ENCODE measurements at places on chromosomes 4 and X.

- no peak for DNase-seq
These were observed 1082.0 kb downstream of the RAPGEF2 start for GRCh38 chr4:160184884-160185283.

DNA sequence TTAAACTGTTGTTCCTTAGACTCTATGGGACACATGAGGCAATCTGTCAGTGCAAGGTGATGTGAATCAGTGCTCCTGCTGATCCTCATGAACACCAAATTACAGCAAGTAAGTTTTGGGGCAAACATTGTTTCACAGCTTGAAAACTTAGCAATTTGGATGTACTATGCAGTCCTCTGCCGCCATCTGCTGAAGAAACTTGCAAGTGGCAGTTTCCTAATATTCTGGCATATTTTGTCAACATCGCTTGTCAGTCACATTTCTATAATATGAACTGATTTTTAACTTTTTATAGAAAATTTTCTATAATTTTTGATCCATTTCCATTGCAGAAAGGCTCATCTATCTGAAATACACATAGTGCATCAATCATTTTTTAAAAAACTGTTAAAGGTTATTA, 56.3 kb downstream of the ZAR1 start:
- no peak for DNase-seq

- no peak for DNase-seq
These were observed 1.3 kb downstream of the PKD2 start for GRCh38 chr4:88008743-88009171.

DNA sequence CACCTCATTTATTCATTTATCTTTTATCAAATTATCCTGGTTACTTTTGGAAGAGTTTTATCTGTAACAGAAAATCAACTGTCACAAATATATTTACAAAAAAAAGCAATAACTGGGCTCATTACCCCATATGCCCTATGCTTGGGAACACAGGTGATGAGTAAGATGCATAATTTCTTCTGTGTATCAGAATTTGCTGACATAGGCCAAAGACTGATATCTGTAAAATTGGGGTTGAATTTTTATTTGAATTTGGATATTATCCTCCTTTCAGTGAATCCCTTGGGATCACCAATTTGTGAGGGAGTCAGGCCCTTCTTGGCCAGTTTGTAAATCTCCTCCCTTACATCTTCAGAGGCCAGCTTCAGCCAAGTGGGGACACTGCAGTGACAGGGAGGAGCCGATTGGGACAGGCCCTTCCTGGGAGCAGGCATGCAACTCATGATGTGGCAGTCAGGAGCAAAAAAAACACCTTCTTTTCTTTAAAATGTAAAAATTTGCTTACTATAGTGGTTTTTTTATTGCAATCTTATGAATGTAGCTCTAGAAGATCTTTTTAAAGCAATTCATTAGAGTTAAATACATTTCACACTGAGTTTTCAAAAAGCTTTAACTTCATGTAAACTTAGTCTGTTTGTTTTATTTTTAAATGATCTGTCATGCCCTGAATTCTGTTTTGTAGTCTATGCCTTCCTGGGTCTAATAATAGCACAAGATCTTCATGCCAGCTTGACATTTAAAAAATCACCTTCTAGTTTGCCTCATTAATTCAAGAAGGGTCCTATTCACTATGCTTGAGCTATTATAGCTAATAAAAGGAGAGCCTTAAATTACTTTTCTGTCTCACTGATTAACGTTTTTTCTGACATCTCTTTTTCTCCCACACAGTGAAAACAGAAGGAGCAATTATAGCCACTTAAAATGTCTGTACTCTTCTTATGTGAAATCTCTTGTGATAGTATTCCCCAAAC, 136.6 kb upstream of the SPRY1 start:
- DNase-seq = no peak

GRCh38 chr4:56426273-56426672, 9.1 kb downstream of the PPAT start:
- DNase-seq = no peak

- DNase-seq = no peak
These were observed 164.0 kb downstream of the RNF150 start for GRCh38 chr4:140969296-140969695.

DNA sequence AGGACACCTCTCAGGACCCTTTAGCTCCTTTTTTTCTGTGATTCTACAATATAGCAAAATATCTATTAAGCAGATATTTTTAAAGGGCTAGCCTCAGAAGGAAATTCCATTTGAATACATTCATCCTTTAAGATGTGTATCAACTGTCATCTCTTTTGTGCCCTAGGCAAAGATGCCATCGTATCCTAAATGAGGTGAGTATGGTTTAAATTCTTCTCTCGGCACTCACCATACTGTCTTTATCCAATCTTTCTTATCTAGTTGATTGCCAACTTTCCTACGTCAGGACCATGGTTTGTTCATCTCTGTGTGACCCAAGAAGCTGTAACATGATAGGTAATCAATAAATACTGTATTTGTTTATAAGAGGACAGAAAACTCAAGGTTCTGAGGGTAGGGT, 176.0 kb downstream of the LDB2 start:
- no peak for DNase-seq

DNA sequence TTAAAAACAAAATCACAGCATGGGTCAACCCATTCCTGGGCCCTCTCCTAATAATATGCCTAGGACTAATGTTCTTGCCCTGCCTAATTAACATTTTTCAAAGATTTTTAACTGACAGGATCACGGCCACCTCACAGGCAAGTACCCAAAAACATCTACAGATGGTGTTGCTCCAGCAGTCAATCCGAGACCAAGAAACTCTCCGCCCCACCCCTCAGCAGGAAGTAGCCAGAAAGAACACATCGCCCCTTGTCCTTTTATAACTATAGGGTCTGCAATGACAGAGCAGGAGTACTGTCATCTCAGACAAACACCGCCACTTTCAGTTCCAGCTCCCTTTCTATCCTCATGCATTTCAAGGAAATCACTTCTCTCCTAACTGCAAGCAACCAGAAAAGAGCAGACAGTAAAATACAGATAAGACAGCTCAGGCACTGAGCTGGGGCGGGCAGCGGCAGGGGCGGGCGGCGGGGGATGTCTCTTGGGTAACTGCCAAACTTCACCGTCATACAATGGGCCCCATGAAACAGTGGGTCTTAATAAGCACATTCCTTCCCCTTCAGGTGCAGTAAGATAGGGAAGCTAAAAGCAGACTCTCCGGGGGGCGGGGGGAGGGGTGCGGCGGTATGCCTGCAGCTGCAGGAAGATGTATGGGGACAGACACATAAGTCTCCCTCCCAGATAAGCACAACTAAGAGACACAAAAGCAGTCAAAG, 67.4 kb downstream of the ZNF182 start:
- DNase-seq = no peak

- DNase-seq = peak; percentile 63
These were observed 51.7 kb downstream of the RPGR start for GRCh38 chrX:38275615-38276014.

Measured in non-pigmented ciliary epithelial cell (primary cell).